ENCODE measurements at places on chromosomes 2 and 18.

DNA sequence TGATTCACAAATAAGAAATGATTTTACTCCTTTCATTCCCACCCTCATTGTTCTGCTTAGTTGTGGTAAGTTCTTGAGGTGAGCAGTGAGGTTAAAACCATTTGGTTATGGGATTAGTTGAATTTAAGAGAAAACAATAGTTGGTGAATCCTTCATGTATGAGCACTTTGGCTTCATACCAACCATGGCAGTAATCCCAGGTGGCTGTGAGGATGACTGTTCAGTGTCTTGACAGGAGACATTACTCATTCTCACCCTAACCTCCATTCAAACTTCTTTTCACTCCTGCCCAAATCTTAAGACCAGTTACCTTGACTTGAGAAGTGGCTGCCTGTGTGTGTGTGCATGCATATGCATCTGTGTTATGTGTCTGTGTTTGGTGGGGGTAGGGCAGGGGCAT, 143.1 kb downstream of the SETBP1 start:
- no peak for DNase-seq

DNA sequence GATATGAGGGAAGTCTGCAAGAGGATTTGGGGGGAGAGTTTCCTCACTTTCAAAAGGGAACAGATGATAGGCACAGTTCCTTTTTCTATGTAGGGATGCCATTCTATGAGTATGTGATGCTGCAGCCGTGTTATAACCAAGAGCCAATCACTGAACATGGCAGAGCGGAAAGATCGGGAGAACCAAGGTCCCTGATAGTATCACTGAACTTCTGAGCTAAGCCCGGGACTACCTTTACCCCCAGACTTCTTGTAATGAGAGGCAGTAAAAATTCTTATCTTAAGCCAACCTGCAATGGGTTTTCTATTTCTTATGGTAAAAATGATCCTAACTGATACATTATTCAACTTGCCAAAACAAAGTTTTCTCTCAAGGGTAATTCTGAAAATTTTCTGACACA, 21.6 kb upstream of the SLC1A4 start:
- DNase-seq: no peak

GRCh38 chr2:149648282-149649030, 60.9 kb upstream of the MMADHC start:
- DNase-seq: no peak

- DNase-seq: no peak
These were observed 157.1 kb downstream of the FTCDNL1 start for GRCh38 chr2:199693861-199694260.

- DNase-seq: no peak
These were observed 52.0 kb downstream of the LRATD1 start for GRCh38 chr2:14684516-14684915.

DNA sequence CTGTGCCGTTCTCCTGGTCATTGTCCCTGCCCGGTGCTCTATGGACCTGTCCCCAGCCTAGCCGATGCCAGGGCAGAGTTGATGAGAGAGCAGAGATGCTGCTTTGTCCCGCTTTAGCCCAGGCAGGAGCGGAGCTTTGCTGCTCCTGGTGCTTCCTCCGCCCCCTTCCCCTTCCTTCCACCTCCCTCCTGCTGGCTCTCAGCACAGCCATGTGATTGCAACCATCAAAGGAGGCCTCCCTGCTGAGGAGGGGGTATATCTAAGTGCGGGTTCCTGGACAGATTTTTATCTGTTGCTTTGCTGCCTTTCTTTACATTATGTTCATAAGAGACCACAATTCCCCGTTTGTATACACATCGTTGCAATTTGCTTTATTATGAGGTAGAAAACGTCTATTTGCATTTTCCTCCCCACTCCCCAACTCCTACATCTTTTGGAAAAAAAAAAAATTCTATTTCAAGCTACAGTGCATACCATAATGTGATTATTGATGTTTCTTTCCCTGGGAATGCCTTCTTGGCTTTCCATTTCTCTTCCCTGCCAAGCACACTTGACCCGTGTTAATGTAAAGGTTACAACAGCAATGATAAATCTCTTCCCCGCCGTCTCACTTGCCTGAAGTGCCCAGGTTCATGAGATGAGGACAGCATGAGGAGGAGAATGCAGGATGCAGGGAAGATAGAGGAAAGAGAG, 25.4 kb downstream of the ALPK2 start:
- no peak for DNase-seq

GRCh38 chr2:188512456-188512855, 220.8 kb downstream of the GULP1 start:
- no peak for DNase-seq

DNA sequence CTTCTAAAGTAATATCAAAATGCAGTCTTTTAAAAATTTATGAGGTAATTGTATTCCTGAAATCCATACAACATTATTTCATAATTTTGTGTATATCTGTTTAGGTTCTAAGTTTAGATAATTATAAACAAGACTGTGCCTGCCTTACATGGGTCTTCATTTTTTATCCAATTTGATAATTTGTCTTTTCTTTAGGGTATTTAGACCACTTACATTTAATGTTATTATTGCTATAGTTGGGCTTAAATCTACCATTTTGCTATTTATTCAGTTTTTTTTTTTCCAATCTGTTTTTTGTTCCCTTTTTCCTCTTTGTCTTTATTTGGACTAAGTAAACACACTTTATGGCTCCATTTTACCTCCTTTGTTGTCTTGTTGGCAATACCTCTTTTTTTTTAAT, 312.5 kb upstream of the MEX3C start:
- DNase-seq: no peak
